ENCODE measurements at places on chromosomes 11 and 22. TPM values are rescaled to one million over a fixed set of nuclear protein-coding genes. Genes with fewer than 3 reads are reported as not detected.
A peak's percentile ranks its signal among the peaks of the same experiment; 100 is the strongest.

GRCh38 chr22:30175690-30176288, 70.8 kb downstream of the LIF start:
- no peak overlapping the region for H3K4me3 ChIP-seq
- H3K4me1 ChIP-seq = no peaks in the 10 kb centered on the region
- no peak overlapping the region for H3K27ac ChIP-seq
- no peaks in the 10 kb centered on the region for H3K36me3 ChIP-seq
- H3K27me3 ChIP-seq = no peaks in the 10 kb centered on the region
- no peak for DNase-seq

DNA sequence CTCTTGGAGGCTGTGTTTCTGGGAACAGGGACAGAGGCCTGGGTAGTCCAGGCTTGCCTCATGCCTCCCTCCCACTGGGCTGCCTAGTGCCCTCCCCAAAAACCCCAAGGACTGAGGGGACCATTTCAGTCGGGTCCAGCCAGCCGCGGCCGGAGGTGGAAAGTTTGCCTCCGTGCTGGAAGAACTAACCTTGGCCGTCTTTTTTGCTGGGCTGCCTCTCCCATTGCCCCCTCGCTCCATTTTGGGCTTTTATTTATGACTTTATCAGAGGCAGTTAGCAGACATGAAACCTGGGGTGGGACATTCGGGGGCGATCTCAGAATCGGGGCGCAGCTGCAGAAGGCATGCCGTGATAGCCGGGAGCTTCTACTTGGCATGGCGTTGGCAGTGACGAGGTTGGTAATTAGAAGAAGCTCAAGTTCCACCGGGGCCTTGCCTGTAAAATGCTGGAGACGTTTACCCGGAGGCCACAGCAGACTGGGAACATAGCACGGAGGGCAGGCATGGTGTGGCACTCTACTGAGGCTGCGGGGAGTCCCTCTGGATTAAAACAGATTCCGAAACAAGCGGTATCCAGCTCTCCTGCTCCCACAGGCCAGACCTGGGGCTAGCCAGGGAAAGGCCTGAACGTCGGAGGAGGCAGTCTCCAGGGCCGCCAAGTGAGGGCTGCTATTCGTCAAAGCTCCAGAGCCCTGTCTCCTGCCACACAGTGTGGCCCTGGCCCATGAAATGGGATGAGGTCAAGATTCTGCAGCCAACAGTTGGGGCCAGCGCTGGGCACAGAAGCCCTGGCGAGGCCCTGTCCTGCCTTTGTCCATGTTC, 76.4 kb upstream of the PPARA start:
- H3K4me1 ChIP-seq = peaks cover 56% of the 10 kb centered on the region
- peak overlapping the region; percentile 99 for H3K27ac ChIP-seq
- H3K36me3 ChIP-seq = no peaks in the 10 kb centered on the region
- H3K4me3 ChIP-seq = peak overlapping the region; percentile 69
- no peaks in the 10 kb centered on the region for H3K27me3 ChIP-seq
- no peak for DNase-seq

DNA sequence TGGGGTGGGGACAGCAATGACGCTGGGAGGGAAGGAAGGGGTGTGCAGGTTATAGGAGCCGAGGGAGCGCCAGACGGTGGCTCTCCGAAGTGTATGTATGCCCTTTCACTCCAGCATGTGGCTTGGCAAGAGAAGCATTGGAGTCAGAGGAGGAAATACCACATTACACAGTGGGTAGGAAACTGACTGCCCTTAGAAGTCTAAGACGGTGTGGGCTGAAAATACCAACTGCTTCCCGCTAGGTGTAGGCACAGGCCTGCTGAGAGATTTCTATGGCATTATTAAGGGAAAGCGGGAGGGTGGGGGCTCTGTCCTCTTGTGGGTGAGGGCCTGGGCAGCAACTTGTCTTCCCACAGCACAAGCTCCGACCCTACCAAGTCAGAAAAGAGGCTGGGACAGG, 44.7 kb downstream of the CACNG2 start:
- no peaks in the 10 kb centered on the region for H3K27me3 ChIP-seq
- no peak overlapping the region for H3K4me3 ChIP-seq
- DNase-seq = no peak

ANKRD42 gene
- 8.0 TPM for total RNA-seq

TSPAN32 gene
- total RNA-seq = 2.6 TPM

All from right atrium auricular region (tissue), 2 donors.